ENCODE measurements at places on chromosomes 7 and 10.

GRCh38 chr10:33655921-33656320 lies 321.5 kb upstream of the NRP1 start:
- no peak for DNase-seq

GRCh38 chr10:96655461-96656197 lies 64.7 kb downstream of the PIK3AP1 start:
- DNase-seq, result no peak

DNA sequence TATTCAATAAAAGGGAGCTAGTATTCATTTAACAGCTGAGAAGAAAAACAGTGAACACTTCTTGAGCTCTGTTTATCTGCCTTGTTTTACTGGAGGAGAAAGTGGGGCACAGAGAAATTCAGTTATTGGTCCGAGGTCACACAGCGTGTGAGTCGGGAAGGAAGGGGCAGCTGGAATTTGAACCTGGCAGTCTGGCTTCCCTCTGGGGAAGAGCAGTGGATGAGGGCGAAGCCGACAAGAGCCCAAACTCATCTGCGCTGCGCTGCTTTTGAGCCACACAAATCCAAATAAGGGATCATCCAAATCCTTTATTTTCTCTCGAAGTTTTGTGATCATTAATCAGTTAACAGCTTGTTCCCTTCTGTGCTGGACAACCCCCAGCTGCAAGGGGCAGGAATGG lies 23.7 kb upstream of the PFKFB3 start:
- DNase-seq, result no peak

GRCh38 chr7:117021986-117022385 lies 68.7 kb downstream of the ST7 start:
- DNase-seq, result no peak

- no peak for DNase-seq
Measured at GRCh38 chr7:21134631-21135030, 293.3 kb upstream of the SP4 start.

DNA sequence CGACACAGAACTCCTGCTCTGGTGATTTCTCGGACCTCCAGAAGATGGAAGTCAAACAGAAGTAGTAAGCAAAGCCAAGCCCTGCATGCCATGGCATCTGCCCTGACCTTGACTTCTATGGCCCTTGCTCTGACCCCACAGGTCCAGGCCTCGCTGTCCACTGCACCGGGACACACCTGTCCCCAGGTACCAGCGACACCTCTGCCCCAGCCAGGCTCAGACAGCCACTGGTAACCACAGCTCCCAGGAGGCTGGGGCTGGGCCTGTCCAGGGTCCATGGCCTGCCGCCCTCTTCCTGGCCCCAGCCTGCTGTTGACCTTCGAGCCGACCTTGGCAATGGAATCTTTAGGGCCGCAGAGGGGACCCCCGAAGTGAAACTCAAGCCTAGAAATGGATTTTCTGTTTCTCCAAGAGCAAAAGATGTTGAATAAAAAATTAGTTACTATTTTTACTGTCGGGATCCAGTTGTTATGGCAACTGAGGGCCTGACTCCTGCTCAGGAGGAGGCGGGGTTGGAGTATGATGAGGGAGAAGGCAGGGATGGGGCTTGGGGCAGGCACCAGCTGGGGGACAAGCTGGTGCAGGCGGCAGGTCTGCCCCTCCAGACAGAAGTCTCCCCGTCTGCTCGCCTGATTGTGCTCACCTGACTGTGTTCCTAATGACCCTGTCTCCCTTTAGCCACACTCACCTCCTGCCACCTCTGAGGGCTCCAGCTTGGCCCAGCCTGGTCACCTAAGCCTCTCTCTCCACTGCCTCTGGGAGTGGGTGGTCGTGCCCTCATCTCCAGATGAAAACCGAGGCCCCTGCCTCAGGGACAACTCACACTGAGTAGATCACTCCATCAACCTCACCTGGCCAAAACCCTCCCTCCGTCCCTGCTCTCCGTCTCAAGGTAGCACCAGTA lies 4.1 kb upstream of the MMD2 start:
- no peak for DNase-seq

DNA sequence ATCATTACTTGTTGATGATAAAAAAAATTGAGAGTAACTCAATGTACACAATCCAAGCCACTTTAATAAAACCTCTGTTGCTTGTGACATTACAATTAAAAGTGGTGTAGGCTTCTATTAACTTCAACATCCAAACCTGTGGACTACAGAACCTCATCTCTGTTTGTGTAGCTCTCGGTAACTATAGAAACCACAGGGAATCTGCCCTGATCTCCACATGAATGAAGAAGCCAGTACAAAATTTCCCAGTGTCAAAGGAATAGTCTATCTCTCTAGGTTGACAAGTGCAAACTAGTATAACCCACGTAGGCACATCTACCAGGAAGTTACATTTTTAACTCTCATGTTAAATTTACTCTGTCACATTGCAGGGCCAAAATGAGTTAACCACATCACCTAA lies 204.3 kb downstream of the CHCHD3 start:
- DNase-seq, result no peak

- peak; percentile 14 for DNase-seq
Measured at GRCh38 chr7:131826960-131827359, 270.5 kb upstream of the PODXL start.

GRCh38 chr10:129440247-129440646 lies 26.8 kb upstream of the MGMT start:
- no peak for DNase-seq

GRCh38 chr7:88208521-88208920 lies 11.3 kb downstream of the SRI start:
- no peak for DNase-seq

DNA sequence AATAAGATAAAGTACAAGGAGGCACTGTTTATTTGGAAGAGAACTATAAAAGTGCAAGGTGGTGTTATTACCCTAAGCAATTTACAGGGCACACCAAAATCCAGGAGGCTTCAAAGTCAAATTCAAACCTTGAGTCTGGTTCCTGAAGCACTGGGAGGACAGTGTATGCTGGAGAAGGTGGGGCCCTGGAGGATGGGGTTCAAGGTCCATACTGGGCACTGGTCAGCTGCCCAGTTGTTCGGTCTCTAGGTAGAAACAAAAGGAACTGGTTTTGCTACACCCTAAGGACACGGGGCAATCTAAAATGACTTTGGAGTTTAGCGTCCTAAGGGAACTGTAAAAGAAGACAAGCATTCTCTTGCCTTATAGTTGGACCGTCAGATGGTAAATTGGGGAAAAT lies 78.4 kb upstream of the ELMO1 start:
- DNase-seq, result no peak

- no peak for DNase-seq
Measured at GRCh38 chr7:13198727-13199126, 511.3 kb downstream of the ARL4A start.

DNA sequence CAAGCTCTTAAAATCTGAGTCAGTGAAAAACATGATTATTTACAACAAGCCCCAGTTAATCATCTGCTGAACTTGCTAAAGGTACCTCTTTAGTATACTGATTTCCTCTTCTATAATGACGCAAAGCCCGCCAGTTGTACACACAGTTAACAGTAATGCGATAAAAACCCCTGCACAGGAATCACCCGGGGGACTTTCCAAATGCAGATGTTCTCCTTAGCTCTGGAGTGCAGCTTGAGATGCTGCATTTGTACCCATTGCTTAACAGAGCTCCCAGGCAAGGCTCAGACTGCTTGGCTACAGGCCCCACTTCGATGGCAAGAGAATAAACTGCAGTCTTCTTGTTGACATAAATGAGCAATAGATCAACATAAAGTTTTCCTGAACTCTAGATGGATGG lies 279.6 kb upstream of the HGF start:
- no peak for DNase-seq

GRCh38 chr10:98251399-98251798 lies 16.6 kb downstream of the LOXL4 start:
- no peak for DNase-seq

- DNase-seq, result no peak
Measured at GRCh38 chr10:118986815-118987790, 42.4 kb upstream of the NANOS1 start.

DNA sequence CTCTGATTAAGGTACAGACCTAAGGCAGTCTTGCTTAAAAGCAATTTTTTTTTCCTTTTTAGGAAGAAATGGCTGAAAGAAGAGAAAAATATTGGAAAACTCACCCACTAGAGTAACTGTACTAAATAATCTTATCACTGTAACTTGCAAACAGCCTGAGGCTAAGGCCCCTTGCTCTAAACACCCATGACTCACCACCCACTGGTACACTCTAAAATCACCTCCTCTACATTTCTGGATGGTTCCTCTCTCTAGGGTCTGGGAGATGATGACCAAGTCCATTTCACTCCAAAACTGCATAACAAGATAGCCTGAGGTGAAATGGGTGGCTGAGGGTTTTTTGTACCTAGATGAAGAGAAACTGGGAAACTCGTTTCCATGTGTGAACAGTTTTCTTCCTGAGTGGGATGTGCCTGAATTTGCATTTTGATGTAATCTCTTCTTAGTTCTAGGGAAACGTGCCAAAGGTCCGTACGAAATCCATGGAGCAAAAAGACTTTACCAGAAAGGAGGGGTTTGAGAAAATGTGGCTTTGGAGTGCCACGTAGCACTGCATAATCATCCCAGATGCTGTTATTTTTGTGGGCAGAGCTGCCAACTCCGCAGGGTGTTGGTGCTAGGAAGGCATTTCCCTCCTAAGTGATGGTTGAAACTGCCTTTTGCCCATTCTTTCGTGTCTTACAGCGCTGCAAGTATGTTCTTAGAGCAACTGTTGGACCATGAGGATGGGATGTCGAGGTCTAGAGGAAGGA lies 113.5 kb upstream of the C10orf90 start:
- DNase-seq, result no peak

DNA sequence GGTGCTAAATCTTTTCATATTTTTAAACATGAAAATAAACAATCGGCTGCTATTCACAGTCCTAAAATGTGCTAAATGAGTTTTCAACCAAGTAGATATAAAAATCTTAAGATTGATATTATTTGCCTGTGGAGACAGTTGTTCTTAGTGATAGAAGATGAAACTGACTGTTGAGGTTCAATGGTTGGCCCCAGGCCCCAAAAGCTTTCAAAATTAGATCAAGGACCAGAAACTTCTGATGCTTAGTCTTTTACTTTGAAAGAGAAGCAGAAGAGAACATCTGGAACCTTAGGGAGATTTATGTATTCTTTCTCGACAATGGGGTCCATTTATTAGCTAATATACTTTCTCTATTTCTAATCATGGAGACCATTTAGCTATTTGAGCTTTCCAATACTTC lies 155.8 kb downstream of the REEP3 start:
- DNase-seq, result no peak

DNA sequence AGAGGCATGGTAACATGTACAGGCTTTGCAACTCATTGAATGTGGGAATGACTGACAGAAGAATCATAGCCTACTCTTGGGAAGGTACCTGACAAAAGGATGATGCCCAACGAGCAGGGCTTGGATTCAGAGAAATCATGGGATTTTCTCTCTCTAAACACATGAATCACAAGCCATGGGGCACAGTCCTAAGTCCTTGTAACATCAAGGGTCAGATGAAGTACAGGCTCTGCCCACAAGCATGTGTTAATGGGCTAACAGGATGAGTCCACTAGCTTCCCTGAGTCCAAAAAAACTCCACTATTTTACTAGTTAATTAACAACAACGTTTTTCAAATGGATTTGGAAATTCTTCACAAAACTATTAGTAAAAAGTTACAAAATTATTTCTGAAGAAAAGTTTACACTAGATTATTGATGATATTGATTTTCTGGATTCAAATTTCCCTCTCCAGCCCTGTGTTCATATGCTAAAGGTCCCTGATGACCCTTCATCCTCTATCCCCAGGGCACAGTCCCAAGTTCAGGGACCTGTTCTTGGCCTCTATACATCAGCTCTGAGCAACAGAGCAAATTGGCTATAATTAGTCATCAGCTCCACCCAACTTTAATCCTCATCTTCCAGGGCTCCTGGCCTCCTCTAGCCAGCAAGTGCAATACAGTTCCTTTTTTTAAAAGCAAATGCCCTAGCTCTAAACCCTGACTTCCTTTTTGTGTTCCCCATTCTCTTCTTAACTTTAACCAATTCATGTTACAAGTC lies 99.8 kb downstream of the GSAP start:
- no peak for DNase-seq

DNA sequence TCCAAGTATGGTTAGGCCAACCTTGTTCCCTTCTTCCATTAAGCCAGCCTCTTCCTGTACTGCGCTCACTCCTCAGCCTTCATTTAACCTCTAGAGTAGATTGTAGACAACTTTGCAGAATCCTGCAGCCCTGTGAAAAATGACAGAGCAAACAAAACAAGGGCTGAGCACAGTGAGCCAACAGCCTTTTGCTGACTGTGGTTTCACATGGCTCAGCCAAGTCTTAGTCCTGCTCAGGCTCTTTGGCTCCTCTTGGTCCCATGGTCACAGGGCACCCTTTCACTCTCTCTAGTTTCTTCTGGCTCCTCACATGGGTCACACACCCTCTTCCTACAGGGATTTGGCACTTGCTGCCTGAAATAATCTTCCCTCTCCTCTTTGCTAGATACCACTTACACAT lies 900.3 kb downstream of the CCSER2 start:
- no peak for DNase-seq

DNA sequence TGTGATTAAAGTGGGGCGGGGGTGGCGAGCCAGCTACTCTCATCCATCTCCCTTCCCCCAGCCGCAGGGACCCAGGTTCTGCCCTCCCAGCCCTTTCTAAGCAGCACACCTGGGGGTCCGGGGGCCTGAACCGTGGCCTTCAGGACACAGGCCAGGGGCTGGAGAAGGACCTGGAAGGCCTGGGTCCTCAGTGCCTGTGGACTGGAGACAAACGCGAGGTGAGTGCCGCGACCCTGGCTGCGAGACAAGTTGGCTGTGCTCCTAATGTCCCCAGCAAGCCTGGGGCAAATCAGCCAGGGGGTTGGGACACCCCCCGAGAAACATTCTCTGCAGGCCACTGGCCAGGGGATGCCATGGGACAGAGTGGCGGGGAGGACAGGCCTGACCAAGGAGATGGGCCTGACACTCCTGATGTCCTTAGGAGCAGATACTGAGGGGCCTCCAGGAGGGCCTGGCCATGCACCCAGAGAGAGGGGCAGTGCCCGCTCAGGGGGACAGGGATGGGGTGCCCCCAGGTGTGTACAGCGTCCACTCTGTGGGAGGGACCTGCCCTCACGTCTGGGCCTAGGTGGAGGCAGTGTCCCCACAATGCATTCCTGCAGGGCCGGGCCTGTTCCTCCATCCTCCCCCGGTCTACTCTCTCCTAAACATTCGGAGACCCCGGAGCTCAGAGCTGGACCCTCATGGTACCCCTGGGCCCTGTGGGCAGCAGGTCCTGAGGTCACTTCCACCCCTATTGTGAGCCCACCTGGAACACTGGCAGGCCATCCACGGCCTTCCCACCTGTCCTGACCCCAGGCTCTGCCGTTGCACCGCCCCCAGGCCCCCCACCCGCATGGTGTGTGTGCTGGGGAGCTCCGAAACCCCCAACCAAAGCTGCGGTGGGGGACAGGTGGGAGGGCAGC lies 13.1 kb downstream of the BRAT1 start:
- DNase-seq, result no peak

- no peak for DNase-seq
Measured at GRCh38 chr10:128877141-128877540, 589.9 kb upstream of the MGMT start.

Measured in SW480 (cell line).